ENCODE measurements at places on chromosomes 7 and 10.

DNA sequence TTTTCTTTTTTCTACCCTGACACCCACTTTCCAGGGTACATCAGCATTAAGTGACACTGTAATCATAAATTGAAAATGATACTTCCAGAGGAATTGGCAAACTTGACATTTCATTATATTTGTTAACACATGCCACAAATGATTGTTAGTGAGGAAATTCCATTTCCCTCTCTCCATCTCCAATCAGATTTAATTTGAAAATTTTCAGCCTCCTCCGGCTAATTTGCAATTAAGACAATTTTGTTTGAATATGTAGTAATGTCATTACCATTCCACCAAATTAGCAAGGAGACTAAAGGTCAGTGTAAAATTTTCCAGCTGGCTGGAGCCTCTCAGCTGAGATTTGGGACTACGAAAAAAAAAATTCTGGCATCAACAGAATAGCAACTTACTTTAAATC is 242.7 kb downstream of the FOXP2 start:
- no peak for DNase-seq

DNA sequence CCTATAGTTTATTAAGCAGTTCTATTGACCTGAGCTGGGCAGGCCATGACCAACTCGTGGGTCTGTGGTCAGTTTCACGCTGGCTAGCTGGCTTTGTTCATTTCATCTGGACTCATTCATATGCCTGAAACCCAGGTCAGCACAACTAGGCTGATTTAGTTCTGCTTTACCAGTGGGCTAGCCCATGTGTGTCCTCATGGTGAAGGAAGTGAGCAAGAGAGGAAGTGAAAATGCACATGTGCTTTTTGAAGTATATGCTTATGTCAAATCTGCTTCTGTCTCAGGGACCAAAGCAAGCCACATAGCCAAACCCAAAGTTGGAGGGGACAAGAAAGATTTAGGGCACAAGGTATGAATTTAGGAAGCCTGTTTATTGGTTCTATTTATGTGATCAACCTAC is 154.5 kb downstream of the RNF133 start:
- no peak for DNase-seq

GRCh38 chr7:152907042-152907761 is 147.7 kb downstream of the ACTR3B start:
- no peak for DNase-seq

DNA sequence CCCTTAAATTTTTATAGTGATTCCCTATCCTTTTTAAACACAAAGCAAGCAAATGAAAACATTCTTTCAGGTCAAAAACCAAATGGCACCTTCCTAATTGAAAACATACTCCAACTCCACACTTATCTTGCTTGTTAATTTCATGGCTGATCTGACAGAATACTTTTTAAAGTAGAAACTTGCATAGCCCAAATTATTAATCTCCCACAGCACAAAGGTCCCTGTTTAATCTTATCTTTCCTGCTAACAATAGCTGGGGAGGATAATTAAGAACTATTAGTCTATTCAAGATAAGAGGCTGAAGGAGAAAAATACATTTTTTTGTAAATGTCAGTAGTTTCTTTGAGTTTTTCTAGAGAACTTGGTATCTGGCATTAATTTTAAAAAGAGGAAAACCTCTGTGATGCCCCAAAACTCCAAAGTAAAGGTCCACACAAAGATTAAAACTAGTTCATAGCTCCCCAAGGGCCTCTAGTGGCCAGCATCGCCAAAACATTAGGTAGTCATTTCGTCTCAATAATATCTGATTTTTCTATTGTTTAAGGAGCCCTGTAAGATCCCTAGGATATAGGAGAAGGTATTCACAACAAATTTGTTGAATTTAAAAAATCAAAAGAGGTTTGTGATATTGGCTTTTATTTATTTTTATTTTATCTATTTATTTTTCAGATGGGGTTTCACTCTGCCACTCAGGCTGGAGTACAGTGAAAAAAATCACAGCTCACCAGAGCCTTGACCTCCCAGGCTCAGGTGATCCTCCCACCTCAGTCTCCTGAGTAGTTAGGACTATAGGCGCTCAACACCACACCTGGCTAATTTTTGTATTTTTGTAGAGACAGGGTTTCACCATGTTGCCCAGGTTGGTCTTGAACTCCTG is 14.7 kb downstream of the CDNF start:
- DNase-seq: no peak
